GM20000 (cell line): ENCODE measurements at places on chromosomes 6 and 20.

DNA sequence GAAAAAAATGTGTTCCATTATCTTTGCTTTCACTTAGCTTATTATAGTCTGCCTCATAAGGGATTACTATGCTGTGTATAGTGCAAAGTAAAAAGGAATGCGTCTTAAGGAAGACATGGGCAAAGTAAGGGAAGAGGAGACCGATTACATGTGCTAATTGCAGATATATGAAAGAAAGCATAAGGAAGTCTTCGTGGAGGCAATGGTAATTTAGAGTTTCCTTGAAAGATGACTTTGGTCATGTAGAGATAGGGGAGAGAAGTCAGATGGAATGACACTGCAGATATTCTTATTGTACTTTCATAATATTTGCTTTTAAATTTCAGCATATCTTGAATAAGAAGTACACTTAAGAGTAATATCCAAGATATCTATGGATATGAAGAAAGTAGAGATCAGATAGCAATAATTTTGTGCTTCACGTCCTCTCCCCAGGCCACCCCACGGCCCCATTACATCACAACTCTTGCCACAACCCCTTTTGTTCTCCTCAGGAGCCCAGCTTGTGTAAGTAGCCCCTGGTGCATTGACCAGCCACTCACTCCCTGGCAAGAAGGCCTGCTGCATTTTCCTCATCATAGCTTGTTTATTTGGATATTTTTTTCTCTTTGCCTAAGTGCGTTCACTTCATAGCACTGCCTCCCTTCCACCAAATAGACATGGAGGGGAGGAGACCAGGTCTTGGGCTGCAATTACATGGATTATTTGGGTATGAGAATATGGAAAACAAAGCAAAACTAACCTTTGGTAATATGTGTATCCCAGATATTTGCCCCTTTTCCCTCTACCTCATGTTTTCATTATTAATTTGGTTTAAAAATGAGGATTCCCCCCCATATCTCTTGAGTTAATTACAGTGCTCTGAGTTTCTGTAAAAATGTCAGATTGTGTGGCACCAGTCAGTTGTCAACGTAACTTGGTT lies 30.7 kb upstream of the COL10A1 start:
- no peak for DNase-seq

DNA sequence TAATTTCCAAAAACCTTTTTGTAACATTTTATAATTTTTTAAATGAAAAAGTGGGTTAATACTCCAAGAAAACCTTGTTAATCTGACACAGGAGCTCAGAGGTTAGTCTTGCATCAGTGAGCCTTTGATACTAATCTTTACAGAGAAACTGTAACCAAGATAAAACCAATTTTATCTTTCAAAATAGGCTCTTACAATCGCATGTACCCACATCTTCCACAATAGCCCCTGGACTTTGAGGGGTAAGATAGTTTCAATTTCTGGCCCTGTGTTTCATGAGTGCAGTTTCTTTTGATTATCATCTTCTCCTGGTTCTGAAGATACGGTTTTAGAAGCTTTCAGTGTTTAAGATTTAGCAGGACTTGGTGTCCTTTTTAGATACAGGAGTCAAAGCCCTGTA lies 34.5 kb upstream of the MAS1L start:
- no peak for DNase-seq

DNA sequence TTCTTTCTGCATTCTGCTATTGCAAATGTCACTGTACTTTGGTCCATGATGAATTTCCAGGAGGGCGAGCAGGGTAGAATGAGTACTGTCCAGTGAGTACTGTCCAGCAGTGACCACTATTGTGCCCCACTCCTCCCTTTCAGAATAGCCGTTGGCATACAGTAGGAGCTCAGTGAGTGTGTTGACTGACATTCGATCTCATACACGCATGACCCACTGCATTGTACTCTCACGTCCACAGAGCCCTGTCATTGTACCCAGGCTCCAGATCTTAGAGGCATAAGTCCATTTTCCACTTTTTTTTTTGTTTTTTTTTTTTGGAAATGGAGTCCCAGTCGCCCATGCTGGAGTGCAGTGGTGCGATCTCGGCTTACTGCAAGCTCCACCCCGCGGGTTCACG lies 8.2 kb downstream of the DYNLRB1 start:
- DNase-seq, result no peak

DNA sequence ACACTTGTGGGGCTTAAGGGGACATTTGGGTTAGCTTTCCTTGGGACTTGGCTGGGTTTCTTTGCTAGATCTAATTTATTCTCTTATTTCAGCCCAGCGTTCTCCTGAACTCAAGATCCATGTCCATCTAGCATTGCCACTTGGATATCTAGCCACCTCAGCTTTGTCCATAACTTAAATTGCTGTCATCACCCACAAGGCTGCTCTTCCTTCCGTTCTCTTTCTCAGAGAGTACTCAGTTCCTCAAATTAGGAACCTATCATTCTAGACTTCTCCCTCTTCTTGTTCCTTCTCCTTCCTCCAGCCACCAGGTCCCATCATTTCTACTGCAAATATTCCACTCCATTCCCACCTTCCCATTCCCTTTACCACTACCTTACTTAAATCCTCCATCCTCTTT lies 4.3 kb downstream of the SMIM26 start:
- DNase-seq, result no peak

- DNase-seq, result no peak
Observed at GRCh38 chr6:16136621-16137450, 8.0 kb downstream of the MYLIP start.

DNA sequence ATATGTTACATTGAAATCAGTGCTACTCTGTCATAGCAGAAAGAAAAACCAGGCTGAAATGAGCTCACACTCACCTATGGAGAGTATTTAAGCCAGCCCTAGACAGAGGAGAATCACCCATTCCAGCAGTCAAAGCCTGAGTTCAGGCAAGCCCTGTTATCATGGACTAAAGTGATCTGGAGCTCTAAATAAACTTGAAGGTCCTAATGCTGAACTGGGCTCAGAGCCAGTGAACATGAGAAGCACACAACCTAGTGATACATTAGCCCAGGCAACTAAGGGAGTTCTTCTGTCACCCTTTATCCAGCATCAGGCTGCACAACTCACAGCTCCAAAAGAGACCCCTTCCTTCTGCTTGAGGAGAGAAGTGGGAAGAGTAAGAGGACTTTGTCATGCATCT lies 425.0 kb downstream of the COL12A1 start:
- no peak for DNase-seq

DNA sequence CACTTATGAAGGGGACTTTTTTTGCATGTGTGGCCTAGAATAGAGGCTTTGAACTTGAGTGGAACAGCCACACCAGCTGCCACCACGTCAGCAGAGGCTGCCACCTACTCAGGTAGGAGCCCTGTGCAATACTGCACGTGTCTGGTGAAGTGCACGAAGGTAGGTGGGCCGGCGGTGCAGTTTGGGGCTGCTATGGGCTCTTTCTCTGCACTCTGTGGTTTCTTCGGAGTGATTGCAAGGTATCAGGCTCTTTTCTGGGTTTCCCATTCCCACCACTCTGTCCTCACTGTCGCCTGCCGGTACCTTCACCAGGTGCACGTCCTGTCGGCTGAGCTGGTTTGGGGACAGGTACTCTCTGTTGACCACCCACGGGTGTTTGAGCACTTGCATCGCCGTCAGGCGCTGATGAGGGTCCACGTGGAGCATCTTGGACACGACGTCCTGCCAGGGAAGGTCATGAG lies 30.8 kb upstream of the MPC1 start:
- DNase-seq, result no peak

- no peak for DNase-seq
Observed at GRCh38 chr6:8819446-8819845, 384.1 kb upstream of the SLC35B3 start.

- DNase-seq, result no peak
Observed at GRCh38 chr6:14787250-14787649, 458.6 kb upstream of the JARID2 start.
